Hematopoietic multipotent progenitor cell treated with erythropoietin and hydrocortisone succinate and interleukin-3 and kit ligand, for 15 days (in vitro differentiated cells): ENCODE measurements at places on chromosomes 1 and 21.

GRCh38 chr1:79982211-79982610, 975.7 kb upstream of the ADGRL4 start:
- DNase-seq = no peak

GRCh38 chr1:20165522-20165951, 20.4 kb upstream of the UBXN10 start:
- DNase-seq = peak; percentile 34

DNA sequence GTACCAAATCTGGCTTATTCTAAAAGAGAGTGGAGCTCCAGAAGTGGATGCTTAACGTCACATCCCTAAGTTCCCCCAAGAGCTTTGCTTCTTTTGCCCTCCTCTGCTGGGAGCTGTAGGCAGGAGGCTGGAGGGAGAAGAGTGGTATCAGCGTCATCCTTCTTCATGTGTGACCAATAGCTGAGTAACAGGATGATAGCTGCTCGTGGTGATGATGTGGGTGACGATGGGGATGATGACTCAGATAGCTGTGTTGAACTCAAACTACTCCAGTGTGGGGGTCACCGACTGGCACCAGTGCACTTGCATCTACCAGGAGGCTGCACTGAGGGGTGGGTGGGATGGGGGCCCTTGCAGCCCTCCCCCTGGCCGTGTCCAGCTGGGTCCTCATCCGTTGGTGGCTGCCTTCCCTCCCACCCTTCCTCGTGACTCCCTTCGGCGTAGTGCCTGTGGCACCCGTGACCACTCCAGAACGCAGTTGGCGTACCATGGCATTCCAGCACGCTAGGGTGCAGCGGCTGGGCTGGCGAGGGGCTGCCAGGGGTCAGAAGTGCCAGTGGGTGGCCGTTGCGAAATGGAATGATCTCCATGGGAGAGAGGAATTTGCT, 1.1 kb downstream of the IGFN1 start:
- no peak for DNase-seq

DNA sequence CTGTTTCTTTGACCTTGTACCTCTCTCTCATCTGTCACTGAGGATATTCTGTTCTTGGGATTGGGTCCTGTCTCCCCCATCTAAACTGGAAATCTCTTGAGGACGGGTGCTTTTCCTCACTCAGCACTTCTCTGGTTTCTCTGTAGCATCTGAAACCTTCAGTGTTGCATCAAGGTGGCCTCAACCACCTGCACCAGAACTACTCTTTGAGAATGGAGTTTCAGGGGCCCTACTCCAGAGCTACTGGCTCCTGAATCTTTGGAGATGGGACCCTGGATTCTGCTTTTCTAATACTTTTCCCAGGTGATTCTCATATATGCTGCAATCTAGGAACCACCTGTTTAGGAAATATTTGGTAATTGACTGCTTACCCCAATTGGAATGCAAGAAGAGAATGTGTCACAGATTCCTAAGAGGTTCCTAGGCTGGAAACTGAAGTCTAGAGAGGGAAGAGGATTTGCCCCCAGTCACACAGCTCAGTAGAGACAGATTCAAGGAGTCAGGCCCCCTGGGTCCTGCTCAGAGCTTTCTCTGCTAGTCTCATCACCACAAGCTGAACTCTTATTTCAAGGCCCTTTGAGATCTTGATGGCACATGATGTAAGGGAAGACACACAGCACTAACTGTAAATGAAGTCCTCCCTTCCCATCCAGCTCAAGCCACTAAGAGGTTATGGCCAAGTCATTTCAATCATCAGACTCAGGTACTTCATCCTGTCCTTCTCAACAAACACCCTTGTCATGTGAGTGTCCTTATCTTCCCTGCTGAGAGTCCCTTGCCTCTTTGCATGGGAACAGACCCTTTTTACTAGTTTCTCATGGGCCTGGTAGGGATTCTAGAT, 48.7 kb downstream of the EIF2D start:
- no peak for DNase-seq

GRCh38 chr1:46643368-46643775, 24.8 kb downstream of the ATPAF1 start:
- DNase-seq = no peak

- no peak for DNase-seq
These were observed 49.9 kb upstream of the HAO2 start for GRCh38 chr1:119318466-119319309.
